ENCODE measurements at places on chromosomes 1 and 21.
A peak's percentile ranks its signal among the peaks of the same experiment; 100 is the strongest.

DNA sequence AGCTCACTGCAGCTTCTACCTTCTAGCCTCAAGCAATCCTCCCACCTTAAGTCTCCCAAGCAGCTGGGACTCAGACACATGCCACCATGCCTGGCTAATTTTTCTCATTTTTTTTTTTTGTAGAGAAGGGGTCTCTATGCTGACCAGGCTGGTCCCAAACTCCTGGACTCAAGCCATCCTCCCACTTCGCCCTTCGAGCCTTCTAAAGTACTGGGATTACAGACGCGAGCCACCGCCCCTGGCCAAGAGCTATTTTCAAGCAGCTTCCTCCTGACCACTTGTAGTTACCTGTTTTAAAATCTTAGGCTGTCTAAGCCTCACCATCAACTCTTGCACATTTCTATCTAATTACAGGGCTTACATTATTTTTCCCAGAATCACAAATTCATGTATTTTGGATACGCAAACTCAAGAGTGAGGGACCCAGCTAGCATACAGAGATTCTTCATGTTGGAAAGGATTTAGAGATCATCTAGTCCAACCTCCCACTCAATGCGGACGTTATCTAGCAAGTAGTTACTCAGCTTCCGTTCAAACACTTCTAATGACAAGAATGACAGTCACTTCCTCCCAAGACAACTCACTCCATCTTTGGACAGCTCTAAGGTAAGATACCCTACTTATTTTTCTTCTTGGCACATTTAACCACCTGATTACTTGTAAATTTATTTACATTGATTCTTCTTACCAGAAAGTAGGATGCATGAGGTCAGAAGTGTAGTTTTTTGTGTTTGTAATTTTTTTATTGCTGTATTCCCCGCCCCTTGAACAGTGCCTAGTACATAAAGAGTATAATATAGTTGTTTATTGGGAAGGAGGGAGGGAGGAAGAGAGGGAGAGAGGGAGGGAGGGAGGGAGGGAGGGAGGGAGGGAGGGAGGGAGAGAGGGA, 65.4 kb downstream of the LUZP1 start:
- peak; percentile 27 for DNase-seq

DNA sequence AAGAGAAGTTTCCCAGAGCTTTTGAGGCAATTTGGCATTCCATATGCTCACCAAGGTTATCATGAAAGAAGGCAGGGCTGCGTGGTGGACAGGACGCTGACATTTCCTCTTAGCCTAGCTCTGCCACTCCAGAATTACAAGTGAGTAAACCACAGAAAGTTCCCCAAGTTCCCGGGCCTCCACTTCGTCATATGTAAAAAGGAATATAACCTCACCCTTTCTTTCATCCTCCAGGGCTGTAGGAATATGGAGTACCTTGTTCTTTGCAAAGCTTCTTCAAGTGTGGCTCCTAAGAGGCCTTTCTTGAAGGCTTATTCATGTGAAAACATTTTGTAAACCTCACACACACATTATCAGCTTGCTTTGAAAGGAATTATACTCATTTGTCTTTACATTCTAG, 210.2 kb downstream of the GREM2 start:
- no peak for DNase-seq

DNA sequence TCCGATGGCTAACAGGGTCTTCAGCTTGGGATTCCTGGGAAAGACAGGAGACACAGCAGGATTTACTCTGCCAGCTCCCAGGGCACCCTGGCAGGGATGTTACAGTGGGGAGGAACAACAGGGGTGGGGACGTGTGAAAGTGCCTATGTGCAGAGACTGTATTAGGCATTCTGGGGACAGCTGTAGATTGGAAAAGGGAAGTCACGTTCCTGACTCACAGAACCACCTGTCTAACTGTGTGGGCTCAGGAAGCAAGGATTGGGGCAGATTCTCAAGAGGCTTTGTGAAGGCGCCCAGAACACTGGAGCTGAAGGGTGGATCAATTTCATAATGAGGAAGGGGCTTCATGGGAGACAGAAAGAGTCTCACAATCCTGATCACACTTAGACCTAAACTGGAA, 4.4 kb downstream of the CHIT1 start:
- DNase-seq = no peak

DNA sequence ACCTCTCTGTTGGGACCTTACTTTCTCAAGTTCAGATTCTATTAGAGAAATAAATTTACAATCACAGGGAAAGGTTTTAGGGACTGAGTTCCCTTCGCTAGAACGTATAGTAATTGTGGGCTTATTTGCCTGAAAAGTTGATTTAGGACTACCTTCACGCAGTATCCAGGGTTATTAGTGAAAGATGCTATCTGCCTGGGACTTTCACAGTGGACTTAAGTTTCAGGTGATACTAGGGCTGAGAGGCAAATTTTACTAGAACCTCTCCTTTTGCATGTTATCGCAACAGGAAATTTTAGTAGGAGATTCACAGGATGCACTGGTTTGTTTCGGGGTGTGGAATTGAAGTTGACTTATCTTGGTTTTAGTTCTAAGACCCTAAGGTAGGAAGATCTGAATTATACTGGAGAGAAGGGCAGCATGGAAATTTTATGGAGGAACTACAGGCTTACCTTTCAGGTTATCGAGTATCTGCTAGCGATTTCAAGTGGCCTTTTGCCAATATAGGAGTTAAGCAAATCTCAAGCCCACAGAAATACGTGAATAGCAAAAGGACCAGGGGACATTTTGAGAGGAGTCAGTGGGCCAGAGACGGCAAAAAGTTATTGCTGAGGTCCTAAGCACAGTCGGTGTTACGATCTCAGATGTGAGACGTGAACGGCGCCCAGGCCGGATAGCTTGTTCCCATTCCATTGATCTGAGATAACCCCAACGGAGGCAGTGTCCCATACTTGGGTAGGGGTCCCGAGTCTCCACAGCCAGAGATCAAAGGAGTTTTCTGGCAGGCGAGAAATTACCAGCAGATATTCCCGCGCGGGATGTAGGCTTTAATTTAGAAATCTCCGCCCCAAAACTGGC, 723 bp upstream of the GNAI3 start:
- peak; percentile 9 for DNase-seq

GRCh38 chr1:226378071-226378470, 29.8 kb downstream of the PARP1 start:
- no peak for DNase-seq

DNA sequence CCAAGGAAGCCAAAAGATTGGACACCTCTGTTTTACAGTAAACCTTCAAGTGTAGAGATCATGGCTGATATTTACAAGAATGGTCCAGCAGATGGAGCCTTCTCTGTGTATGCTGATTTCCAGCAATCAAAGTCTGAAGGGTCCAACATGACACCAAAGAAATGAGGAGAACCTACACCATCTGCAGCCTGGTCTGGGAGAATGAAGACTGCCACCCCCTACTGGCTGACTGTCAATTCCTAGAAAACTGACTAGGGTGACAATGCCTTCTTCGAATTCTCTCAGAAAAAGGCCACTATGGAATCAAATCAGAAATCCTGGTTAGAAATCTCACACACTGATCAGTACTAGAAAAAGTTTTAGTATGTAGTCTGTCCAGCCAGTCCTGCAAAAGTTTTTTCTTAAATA, 83.3 kb downstream of the CDC42BPA start:
- no peak for DNase-seq

GRCh38 chr1:168050307-168050706, 86.4 kb downstream of the GPR161 start:
- DNase-seq = no peak

GRCh38 chr1:22983944-22984343, 11.3 kb upstream of the LACTBL1 start:
- no peak for DNase-seq

GRCh38 chr21:34673006-34673405, 4.2 kb downstream of the CLIC6 start:
- DNase-seq = no peak

DNA sequence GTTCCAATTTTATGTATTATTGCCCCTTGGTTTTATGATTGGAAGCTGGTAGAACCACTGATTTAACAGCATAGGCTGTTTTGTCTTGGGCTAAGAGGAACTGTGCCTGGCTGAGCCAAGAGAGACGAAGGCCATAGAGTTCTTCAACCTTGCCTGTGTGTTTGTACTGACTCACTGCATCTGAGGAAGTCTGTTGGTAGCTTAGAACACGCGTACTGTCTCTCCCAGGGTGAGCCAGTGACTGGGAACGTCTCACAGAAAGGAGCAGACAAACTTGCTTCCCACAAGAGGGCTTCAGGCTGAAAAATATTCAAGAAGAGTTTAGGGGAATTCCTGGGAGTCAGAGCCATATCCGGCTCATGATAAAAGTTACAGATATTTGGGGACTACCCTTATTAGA, 14.9 kb downstream of the TMEM51 start:
- DNase-seq = no peak

Data from stimulated activated CD4-positive, alpha-beta T cell treated with anti-CD3 and anti-CD28 coated beads, Interleukin-4, amount 100 ng/mL, for 48 hours (primary cell).